ENCODE measurements at places on chromosomes 2 and 18.

- peak; percentile 59 for DNase-seq
These were observed 69.5 kb upstream of the PSMD14 start for GRCh38 chr2:161238560-161239325.

- DNase-seq = no peak
These were observed 36.0 kb upstream of the FZD5 start for GRCh38 chr2:207805566-207806226.

- DNase-seq = no peak
These were observed 146.5 kb downstream of the GLI2 start for GRCh38 chr2:120881981-120882788.

DNA sequence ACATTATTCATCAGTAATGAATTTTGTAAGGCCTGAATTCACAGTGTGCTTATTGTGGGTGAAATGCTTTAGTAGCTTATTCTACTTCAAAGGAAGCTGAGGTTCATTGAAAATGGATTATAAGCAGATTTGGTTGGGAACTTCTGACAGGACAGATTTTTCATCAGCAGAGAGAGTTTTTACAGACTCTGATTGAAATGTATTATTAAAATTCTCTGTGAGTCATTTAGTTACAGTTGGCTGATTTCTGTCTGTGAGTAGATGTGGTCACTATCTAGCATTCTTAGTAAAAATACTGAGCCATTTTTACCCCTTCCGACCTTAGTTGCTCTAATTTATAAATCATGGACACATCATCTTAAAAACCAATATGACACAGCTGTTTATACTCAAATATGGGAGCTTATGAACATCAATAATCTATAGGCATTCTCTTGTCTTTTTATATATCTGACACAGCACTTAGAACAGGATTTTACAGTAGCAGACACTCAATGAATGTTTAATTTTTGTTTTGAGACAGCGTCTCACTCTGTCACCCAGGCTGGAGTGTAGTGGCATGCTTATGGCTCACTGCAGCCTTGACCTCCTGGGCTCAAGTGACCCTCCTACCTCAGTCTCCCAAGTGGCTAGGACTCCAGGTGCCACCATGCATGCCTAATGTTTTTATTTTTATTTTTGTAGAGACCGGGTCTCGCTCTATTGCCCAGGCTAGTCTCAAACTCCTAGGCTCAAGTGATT is 239.6 kb downstream of the BABAM2 start:
- peak; percentile 81 for DNase-seq

DNA sequence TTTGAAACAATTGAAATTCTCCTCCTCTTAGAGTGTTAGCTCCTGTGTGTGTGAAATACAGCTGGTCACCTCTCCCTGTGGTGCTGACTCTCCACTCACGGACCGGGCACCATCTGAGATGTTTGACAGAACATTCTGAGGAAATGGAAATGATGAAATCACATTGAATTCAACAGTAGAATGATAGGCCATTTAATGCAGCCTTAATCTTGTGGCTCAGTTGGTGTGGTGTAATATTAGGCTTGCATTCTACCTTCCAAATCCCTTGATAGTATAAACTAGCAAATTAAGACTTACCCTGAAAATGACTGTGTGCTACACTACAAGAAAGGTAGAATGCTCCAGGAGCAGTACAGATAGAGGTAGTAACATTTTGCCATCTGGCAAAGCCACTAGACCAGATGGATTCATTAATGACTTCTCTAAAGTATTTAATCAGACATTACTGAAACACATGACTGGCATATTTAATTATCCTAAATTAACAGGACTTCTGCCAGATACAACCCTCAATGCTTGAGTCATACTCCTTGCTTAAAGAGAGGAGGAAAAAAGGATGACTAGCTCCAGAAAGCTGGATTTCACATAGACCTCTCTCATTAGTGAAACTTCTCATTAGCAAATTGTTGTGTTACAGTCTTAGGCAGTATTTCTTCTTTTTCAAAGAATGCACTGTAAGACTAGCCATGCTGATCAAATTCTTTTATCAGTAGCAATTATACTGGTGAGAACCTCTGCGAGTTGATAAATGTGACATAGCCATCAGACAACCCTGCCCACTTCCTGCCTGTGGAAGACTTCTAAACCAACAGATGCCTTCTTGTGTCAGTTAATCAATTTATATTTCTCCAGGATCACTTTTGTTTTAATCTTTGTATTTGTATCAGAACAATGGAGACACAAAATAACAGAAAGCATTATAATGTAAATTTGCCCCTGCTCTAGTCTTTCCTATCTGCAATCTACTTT is 80.6 kb downstream of the EML6 start:
- DNase-seq = peak; percentile 47

DNA sequence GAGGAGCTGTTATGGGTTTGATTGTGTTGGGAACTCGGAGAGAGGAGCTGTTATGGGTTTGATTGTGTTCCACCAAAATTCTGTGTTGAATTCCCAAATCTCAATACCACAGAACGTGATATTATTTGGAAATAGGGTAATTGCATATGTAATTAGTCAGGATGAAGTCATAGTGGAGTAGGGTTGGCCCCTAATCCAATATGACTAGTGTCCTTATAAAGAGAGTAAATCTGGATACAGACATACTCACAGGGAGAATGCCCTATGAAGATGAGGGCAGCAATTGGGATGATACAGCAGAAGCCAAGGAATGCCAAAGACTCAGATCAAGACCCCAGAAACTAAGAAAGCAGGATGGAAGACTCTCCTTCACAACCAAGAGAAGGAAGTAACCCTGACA is 1023.2 kb upstream of the ZEB2 start:
- DNase-seq = no peak

- DNase-seq = no peak
These were observed 38.3 kb downstream of the XRCC5 start for GRCh38 chr2:216147172-216148131.
